Aorta (tissue), 5 donors: ENCODE measurements at places on chromosomes 11 and 22. TPM values are rescaled to one million over a fixed set of nuclear protein-coding genes. Genes with fewer than 3 reads are reported as not detected.

NFAM1 gene
- total RNA-seq: 5.3 TPM

OR52E8 gene
- not detected for total RNA-seq

TRIM49 gene
- not detected for total RNA-seq

KDELR3 gene
- total RNA-seq: 12.9 TPM

PAMR1 gene
- total RNA-seq: 3.1 TPM

OOSP4A gene
- total RNA-seq: not detected

NPAS4 gene
- 7.0 TPM for total RNA-seq

- H3K27ac ChIP-seq: no peak overlapping the region
- H3K4me3 ChIP-seq: no peak overlapping the region
- DNase-seq: no peak
- no peaks in the 10 kb centered on the region for H3K4me1 ChIP-seq
Measured at GRCh38 chr11:91625495-91625894, 599.1 kb upstream of the FAT3 start.

GRCh38 chr11:43381802-43382201 is 23.1 kb downstream of the TTC17 start:
- no peak overlapping the region for H3K27ac ChIP-seq
- H3K4me1 ChIP-seq: no peaks in the 10 kb centered on the region
- no peaks in the 10 kb centered on the region for H3K27me3 ChIP-seq
- no peaks in the 10 kb centered on the region for H3K36me3 ChIP-seq
- H3K4me3 ChIP-seq: no peak overlapping the region

DNA sequence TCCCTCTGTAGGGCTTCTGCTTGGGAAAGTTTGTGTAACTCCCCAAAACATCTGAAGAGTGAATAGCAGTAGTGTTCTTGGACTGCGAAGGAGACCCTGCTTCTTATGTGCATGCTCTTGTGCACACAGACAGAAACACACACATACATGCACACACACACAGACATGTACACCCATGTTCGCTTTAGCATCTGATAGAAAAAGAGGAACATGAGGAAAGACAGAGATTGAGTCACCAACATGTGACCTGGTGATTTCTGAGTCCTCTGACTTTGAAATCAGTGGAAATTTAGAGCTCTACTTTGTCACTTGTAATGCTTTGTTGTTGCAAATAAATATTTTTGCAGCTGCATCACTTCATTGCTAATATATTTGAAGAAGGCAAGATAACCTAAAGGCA is 23.8 kb downstream of the CD44 start:
- no peaks in the 10 kb centered on the region for H3K27me3 ChIP-seq
- no peak overlapping the region for H3K27ac ChIP-seq
- no peak for DNase-seq
- no peak overlapping the region for H3K4me3 ChIP-seq
- no peaks in the 10 kb centered on the region for H3K36me3 ChIP-seq

DNA sequence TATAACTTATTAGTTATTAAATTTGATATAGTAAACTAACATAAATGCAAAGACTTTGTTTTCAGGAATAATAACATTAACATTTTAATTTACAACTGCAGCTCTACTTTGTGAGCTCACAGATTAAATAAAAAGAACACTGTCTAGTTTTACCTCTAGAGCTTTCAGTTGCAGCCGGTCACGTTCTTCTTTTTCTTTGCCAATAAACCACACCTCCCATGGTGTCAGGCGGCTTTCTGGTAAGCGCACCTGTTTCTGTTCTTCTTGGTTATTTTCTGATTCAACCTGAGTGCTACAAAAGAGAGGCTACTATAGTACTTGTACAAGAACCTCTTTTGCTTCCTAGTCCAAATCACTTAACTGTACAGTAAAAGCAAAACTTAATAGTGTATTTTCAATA is 5.8 kb downstream of the CCDC34 start:
- H3K27me3 ChIP-seq: no peaks in the 10 kb centered on the region
- H3K27ac ChIP-seq: no peak overlapping the region
- no peaks in the 10 kb centered on the region for H3K4me1 ChIP-seq
- no peak overlapping the region for H3K4me3 ChIP-seq
- H3K36me3 ChIP-seq: no peaks in the 10 kb centered on the region
- DNase-seq: no peak

DNA sequence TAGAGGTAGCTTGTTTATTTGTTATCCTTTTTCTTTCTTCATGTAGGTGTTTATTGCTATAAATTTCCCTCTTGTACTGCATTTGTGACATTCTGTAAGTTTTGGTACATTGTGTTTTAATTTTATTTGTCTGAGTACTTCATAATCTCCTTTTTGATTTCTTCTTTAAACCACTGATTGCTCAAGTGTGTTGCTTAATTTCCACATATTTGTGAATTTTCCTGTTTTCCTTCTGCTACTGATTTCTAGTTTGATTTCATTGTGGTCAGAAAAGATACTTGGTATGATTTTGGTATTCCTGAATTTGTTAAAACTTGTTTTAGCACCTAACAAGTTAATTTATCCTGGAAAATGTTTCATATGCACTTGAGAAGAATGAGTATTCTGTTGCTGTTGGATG is 15.1 kb downstream of the OR10V1 start:
- DNase-seq: no peak
- H3K4me3 ChIP-seq: no peak overlapping the region
- H3K27ac ChIP-seq: no peak overlapping the region
- H3K36me3 ChIP-seq: no peaks in the 10 kb centered on the region
- peaks cover 2% of the 10 kb centered on the region for H3K27me3 ChIP-seq

DNA sequence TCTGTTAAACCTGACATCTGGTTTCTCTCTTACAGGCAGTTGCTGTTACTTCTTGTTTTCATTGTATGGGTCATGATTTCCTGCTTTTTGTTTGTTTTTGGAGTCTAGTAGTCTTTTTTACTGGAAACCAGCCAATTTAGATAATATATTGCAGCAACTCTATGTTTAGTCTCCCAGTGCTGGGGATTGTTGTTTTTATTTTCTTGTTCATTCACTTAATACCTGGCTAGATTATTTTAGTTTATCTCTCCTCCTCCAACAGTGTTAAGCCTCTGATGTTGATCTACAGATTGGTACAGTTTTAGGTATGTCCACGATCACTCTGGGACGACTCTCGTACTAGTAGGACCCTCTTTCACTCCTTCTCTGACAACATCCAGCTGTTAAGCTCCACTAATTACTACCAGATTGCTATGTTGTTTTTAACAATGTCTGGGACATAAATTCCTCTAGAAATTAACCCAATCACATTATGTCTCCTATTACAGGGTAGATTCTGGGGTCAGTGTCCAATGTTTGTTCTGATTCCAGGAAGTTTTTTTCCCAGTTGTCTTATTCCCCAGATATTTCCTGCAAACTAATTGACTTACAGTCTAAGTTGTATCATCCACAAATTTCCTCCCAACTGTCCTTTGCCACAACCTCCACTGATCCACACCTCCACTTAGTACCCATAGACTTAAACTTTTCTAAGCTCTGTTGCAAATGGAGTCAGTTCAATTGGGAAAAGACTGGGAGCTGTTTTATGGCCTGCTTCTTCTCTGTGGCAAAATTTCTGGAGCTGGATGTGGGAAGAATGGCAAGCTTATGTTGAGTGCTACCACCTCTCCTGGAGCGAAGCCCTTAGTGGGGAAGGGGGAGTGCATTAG is 1280.6 kb upstream of the CNTN5 start:
- no peak for DNase-seq
- H3K27me3 ChIP-seq: no peaks in the 10 kb centered on the region
- no peak overlapping the region for H3K4me3 ChIP-seq
- H3K4me1 ChIP-seq: no peaks in the 10 kb centered on the region

DNA sequence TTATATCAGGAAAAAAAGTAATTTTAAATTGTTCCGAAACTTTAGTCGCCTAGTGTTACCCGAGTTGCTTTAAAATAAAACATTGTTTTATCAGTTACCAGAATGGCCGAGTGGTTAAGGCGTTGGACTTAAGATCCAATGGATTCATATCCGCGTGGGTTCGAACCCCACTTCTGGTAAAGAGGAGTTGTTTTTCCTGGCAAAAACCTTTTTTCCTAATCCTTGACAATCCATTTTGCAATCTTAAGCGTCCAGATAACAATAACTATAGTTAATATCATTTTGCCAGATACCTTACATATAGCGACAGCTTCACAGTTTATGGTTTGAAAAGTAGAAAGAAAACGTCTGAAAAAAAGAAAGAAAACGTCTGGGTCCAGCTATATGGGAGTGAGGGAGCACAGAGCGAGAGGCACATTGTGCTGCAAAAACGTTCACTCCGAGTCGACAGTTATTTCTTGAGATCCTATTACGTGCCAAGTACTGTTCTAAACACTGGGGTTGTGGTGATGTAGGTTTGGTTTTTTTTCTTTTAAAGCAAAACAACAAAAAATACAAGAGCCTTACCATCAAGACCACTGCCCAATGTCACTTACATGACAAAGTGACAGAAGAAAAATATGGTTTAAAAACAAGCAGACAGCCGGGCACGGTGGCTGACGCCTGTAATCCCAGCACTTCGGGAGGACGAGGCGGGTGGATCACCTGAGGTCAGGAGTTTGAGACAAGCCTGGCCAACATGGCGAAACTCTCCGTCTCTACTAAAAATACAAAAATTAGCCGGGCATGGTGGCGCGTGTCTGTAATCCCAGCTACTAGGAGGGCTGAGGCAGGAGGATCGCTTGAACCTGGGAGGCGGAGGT is 40.6 kb downstream of the OR4D9 start:
- no peaks in the 10 kb centered on the region for H3K36me3 ChIP-seq
- peak overlapping the region; percentile 83 for H3K4me3 ChIP-seq
- no peaks in the 10 kb centered on the region for H3K27me3 ChIP-seq
- peak overlapping the region; percentile 66 for H3K27ac ChIP-seq
- H3K4me1 ChIP-seq: no peaks in the 10 kb centered on the region
- DNase-seq: no peak

GRCh38 chr11:6258141-6258540 is 1.5 kb upstream of the CCKBR start:
- no peaks in the 10 kb centered on the region for H3K4me1 ChIP-seq
- no peak overlapping the region for H3K27ac ChIP-seq
- no peak overlapping the region for H3K4me3 ChIP-seq

DNA sequence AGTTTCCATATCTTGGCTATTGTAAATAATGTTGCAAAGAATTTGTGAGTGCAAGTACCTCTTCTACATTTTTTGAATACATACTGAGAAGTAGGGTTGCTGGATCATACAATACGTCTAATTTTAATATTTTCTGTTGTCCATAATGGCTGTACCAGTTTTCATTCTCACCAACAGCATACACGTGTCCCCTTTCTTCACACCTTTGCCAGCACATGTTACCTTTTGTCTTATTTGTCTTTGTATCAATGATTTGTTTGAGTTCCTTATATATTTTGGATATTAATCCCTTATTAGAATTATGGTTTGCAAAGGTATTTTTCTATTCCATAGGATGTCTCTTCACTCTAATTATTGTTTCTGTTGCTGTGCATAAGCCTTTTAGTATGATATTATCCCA is 904.3 kb downstream of the METTL15 start:
- no peaks in the 10 kb centered on the region for H3K4me1 ChIP-seq
- no peaks in the 10 kb centered on the region for H3K27me3 ChIP-seq
- no peak overlapping the region for H3K27ac ChIP-seq
- DNase-seq: no peak
- H3K36me3 ChIP-seq: no peaks in the 10 kb centered on the region
- H3K4me3 ChIP-seq: no peak overlapping the region

DNA sequence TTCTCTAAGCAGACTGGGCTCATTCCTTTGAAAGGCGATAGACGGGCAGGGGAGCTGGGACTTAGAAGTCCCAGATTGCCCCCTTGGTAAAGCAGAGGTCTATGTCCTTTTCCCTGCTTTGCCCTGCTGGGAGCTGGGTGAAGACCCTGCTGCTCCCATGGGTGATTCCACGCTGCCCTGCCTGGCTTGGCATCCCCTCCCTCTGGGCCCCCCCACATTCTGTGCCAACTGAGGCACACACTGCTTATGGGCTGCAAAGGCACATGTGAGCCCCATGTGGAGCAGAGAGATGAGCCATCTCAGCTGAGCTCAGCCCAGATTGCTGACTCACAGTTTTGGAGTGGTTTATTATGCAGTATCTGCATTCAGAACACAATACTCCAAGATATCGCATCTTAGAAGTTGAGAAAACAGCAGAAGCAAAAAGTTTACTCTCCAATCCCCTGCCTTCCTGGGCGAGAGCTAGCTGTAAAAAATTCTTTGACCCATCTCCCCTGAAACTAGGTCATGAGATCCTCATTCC is 127.2 kb downstream of the ST3GAL4 start:
- H3K4me1 ChIP-seq: no peaks in the 10 kb centered on the region
- DNase-seq: no peak
- H3K27me3 ChIP-seq: no peaks in the 10 kb centered on the region
